ENCODE measurements at places on chromosomes 13 and 19.

DNA sequence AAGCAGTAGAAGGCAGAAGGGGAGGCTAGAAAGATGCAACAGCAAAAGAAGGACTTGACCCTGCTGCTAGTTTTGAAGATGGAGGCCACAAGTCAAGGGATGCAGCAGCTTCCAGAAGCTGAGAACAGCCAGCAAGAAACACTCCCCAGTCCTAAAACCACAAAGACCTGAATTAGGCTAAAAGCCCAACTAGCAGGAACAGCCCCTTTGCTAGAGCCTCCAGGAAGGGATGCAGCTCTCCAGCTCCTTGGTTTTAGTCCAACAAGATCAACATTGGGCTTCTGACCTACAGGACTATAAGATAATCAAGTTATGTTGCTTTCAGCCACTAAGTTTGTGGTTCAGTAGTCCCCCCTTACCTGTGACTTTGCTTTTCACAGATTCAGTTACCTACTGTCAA, 10.5 kb upstream of the LATS2 start:
- DNase-seq = no peak

GRCh38 chr19:18319591-18320135, 3.2 kb downstream of the LSM4 start:
- no peak for DNase-seq

DNA sequence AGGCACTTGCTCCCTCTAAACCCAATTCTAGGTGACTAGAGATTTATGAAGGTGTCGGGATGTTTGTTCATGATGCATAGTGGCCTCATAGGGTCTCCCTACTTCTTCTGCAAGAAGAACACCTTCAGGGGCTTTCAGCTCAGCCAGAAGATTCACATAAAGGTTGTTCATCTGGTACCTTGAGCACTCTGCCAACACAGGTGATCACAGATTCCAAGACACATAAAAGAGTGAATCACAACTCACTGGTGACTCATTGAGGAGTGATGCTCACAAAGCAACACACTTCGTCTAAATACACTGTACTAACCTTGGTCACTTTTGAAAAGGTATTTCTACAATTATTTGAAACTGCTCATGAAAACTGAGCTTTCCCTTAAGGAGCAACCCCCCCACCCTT, 6.8 kb upstream of the ZNF324 start:
- DNase-seq = no peak

- no peak for DNase-seq
Measured at GRCh38 chr13:38341149-38341692, 8.4 kb upstream of the UFM1 start.

DNA sequence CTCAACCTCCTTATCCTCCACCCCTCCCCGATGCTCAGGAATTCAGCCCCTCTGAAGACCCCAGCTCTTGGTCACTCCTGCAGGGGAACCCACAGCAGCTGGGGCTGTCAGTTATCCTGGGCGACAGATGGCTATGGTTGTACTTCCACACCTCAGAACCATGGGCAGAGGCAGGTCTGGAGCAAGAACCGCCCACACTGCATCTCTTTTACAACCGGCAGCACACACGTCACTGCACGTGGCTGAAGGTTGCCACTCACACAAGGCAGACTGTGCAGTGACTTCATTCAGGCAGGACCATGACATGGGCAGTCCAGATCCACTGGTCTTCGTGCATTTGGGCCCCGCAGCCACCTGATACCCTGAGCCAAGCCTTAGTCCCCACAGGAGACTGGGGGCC, 21.5 kb upstream of the SDHAF1 start:
- no peak for DNase-seq

DNA sequence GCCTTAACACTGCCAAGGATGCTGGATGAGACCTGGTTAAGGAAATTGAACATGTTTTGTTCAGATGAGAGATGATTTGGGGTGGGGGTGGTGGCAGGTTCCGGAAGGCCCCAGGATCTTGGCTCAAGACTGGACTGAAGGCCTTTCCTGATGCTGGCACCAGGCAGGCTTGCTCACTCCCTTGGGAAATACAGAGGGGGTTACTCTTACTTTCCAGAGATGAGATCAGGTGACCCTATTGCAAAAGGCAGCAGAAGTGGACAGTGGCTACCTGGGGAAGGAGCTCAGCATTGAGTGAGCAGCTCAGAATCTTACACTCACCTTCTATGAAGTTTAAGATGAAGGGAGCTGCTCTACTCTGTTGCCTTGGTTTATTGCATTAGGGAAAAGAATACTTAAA, 10.8 kb downstream of the GATAD2A start:
- no peak for DNase-seq

GRCh38 chr19:33022472-33023116, 42.1 kb downstream of the RHPN2 start:
- no peak for DNase-seq

GRCh38 chr13:112072534-112073244, 5.7 kb downstream of the SOX1 start:
- no peak for DNase-seq

DNA sequence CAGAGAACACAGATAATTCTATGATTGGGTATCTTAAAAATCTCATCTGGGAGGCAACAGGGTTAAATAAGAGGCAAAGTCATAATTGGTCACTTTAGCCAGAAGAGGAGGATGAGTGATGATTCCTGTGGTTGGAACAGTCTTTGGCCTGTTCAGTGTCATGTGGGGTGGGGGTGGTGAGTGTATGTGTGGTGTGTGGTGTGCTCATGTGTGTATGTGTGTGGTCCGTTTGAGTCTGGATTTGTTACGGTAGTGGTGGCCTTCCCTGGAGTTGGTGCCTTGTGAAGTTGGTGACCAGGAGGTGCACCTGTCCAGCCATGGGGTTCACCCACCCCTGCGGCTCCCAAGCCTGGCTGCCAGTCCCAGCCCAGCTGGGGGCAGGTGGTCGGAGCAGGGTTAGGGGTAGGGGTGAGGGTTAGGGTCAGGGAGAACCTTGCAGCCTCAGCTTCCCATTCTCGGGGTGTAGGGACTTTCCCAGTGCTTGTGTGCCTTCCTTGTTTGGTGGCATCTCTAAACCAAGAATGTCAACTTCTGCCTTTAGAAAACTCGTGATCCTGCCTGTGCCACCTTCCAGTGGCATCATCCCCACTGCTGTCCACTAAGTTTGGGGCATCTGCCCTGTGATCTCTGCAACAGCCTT, 97.5 kb downstream of the RAB20 start:
- DNase-seq = no peak

DNA sequence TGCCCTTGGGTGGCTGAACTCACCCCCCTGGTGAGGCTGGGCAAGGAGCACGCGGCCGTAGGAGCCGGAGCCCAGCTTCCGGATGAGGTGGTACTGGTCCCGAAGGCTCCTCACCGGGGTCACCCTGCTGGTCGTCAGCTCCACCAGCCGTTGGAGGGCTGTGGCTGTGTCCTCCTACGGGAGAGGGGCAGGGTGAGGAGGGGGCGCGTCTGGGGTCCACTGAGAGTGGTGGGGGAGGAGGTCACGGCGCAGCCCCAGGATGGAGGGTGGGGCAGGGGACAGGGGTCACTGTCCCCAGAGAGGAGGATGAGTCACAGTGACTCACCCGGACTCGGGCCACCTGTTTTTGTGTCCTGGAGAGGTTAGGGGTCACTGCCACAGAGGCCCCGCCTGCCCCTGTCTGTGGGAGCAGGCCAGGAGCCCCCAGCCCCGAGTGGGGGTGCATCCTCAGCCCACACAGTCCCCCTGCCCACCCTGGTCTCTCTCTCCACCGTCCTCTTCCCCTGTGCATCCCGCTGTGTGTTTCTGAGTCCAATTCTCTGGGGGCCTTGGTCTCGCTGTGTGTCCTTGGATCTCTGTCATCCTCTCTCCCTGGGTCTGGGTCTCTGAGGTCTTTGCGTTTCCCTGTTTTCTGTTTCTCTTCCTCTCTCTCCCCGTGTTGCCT, 435 bp downstream of the SBK3 start:
- DNase-seq = no peak

DNA sequence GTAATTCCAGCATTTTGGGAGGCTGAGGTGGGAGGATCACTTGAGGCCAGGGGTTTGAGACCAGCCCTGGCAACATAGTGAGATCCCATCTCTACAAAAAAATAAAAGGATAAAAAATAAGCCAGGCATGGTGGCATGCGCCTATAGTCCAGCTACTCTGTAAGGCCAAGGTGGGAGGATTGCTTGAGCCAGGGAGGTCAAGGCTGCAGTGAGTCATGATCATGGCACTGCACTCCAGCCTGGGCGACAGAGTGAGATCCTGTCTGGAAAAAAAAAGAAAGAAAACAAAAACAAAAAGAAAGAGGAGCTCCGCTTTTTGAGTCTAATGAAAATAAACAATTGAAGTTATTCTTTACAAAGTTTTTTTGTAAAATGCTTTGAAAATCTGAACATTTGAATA, 326.2 kb downstream of the GPC5 start:
- no peak for DNase-seq

GRCh38 chr13:38147050-38147449, 202.6 kb upstream of the UFM1 start:
- no peak for DNase-seq

- no peak for DNase-seq
Measured at GRCh38 chr19:38308006-38308766, 4.1 kb downstream of the C19orf33 start.

- DNase-seq = no peak
Measured at GRCh38 chr19:1275976-1276627, 772 bp downstream of the FAM174C start.

- DNase-seq = no peak
Measured at GRCh38 chr13:110590577-110590976, 24.8 kb upstream of the NAXD start.

DNA sequence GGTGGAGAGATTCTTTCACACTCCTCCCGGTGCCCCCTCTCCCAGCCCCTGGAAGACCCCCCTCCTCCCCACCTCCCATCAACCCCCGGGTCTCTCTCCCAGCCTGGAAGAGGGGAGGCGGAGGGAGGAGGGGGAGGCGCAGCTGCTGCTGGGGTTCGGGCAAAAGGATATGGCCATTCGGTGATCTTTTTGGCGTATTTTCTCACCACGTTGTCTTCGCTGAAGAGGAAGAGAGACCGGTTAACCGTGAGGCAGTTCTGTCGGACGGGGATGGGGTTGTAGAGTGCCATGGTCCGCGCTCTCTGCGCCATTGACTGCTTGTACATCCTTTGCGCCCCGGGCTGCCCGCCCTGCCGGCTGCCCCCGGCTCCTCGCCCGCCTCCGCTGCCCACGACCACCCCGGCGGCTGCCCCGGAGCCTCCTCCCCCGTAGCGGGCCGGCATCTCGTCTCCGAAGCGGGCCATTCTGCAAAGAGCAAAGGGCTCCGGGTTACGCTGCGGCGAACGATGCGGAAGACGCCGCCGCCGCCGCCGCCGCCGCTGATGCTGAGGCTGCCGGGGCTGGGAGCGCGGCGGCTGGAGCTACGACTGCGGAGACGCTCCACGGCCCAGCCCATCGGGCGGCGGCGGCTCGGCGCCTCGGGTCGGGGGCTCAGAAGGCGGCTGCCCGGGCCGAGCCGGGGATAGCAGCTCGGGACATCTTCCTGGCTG, 363 bp downstream of the CACNA1A start:
- no peak for DNase-seq

- no peak for DNase-seq
Measured at GRCh38 chr13:97834250-97834649, 119.2 kb upstream of the IPO5 start.

DNA sequence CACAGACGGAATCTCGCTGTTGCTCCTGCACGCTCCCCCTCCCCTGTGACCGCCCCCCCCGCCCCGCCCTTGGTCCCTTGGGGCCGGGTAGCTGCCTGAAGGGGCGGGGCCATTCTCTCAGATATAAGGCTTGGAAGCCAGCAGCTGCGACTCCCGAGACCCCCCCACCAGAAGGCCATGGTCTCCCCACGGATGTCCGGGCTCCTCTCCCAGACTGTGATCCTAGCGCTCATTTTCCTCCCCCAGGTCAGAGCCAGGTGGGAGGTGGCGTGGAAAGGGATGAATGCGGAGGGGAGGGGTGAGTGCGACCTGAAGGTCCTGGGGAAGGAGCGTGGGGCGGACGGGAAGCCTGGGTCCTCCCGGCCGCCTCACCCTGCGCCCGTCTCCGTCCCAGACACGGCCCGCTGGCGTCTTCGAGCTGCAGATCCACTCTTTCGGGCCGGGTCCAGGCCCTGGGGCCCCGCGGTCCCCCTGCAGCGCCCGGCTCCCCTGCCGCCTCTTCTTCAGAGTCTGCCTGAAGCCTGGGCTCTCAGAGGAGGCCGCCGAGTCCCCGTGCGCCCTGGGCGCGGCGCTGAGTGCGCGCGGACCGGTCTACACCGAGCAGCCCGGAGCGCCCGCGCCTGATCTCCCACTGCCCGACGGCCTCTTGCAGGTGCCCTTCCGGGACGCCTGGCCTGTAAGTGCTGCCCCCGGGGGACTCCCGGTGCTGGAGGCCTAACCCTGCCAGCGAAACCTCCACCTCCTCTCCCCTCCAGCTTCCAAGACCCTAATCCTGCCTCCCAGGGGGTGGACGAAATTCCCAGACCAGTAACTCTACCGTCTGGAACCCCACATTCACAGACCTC, at the start of gene DLL3:
Gene DLL3 (plus strand): TSS at position 150 of the 845 bp plus-strand sequence. CDS start 28 bp downstream, at position 178.
- no peak for DNase-seq

DNA sequence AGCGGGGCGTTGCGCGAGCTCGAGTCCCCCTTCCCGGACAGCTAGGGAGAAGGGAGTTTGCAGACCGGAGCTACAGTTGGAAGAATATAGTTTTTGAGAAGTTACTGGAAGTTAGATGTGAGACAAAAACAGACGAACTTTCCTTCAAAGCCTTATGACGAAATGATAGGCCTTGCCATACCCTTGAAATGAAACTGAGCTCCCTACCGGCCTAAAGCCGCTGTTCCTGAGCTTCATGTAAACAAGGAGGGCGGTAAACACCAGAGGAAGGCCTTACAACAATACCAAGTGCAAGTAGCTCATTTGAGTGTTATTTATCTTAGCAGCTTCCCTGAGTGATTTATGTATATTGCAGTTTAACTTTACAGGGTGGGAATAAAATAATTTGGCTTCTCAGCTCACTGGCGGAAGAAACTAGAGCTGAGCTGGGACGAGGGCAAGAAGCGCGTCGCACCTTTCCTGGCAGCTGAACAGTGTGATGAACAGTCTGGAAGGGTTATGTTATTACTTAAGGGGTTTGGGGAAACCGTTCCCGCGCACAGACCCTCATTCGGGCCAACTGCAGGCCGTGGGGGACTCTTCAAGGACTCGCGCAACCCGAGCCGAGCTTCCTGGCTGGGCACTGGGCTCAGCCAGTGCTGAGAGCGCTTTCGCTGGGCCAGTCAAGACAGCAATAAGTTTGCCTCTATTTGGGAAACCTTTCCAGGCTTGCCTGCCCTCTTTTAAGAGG, 111.2 kb downstream of the KCNRG start:
- DNase-seq = no peak

- DNase-seq = no peak
Measured at GRCh38 chr13:98370806-98371515, 193.9 kb upstream of the RNF113B start.

DNA sequence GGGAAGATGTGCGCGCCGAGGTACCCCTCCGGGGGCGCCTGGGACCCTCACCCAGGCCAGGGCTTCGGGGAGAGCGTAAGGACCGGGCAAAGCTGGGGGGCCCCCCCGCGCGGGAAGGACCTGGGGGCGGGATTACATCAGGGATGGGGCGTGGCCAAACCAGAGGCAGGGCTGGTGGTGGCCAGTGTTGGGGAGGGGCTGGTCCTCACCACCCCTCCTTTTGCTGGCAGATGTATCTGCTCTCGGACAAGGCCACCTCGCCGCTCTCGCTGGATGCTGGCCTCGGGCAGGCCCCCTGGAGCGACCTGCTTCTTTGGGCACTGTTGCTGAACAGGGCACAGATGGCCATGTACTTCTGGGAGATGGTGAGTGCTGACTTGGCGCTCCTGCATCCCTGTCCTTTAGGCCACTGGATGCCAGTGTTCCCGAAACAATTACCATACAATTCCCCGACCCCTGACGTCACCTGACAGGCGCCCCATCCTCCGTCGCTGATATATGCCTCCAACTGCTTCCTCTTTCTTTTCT, 25.3 kb downstream of the TRPM4 start:
- DNase-seq = no peak
